ENCODE measurements at places on chromosomes 16 and 17.

DNA sequence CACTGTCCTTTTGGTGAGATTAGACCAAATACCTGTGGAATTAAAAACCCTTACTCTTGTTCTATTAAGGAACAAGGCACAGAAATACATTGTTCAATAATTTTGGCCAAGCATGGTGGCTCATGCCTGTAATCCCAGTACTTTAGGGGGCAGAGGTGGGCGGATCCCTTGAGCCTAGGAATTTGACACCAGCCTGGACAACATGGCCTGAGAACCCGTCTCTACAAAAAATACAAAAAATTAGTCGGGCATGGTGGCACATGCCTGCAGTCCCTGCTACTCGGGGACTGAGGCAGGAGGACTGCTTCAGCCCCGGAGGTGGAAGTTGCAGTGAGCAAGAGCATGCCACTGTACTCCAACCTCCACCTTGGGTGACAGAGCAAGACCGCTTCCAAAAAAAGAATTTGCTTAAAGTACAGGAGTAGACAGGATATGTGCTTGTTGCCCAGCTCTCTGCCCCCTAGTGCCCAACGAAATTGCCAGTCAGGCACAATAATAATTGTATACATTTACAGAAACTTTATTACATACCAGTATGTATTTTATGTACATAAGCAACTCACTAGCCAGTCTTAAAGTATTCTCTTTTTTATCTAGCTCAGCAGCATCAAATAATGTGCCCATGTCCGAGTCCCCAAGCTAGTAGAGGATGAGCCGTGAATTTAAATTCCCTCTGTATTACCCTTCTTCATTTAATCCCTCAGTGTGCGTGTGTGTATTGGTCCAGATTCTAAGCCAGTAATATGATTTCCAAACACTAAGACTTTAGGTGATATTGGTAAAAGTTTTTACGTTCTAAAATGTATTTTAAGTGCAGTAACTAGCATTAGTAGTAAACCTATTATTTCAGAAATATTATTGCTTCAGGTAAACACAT lies 1.4 kb downstream of the THUMPD1 start:
- DNase-seq = no peak

DNA sequence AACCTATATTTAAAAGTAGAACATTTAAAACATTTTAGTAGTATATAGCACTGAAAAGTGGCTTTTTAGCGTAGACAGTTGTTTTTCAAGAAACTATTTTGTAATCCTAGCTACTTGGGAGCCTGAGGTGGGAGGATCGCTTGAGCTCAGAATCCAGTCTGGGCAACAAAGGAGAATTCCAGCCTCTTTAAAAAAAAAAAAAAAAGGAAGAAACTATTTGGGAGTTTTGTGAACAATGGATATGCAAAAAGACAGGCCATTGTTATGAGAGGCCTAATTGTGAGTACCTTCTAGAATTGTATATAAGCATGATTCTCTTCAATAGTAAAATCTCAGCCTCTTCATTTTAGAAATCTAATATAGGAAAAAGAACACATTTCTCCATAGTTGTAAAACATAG lies 17.6 kb downstream of the OMG start:
- DNase-seq = no peak

GRCh38 chr16:23182206-23182678 lies 303 bp upstream of the SCNN1G start:
- DNase-seq = peak; percentile 94

- no peak for DNase-seq
Observed at GRCh38 chr16:4664538-4665418, 28.6 kb upstream of the NUDT16L1 start.

- DNase-seq = peak; percentile 63
Observed at GRCh38 chr16:81429045-81429521, 15.5 kb upstream of the CMIP start.

GRCh38 chr17:73833775-73834488 lies 189.7 kb upstream of the SDK2 start:
- DNase-seq = no peak

- DNase-seq = no peak
Observed at GRCh38 chr16:30350134-30350871, 4.8 kb downstream of the CD2BP2 start.

Measured in WTC11 (cell line).